ENCODE measurements at places on chromosomes 2 and 18.
A peak's percentile ranks its signal among the peaks of the same experiment; 100 is the strongest.

- H3K4me1 ChIP-seq: peaks cover 4% of the 10 kb centered on the region
- H3K36me3 ChIP-seq: no peaks in the 10 kb centered on the region
- no peak overlapping the region for H3K4me3 ChIP-seq
- DNase-seq: peak; percentile 84
- H3K27ac ChIP-seq: peak overlapping the region; percentile 79
These were observed 70.0 kb downstream of the TWSG1 start for GRCh38 chr18:9404565-9405060.

DNA sequence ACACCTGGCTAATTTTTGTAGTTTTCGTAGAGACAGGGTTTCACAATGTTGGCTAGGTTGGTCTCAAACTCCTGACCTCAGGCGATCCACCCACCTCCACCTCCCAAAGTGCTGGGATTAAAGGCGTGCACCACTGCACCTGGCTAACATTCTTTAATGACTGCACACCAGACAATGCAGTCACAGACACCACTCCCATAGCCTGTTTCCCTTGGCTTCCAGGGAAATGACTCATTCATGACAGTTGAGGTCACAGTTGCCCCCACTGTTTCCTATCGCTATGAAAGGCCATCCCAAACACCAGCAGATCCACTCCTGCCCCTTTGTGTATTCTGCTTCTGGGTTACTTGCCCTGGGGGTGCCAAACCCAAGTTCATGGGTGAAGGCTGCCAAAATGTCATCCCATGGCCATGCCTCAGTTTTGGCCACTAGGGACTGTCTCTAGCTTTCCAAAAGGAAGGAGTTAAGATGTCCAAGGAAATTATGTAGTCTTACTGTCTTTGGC, 8.7 kb downstream of the CHMP1B start:
- DNase-seq: peak; percentile 10
- H3K36me3 ChIP-seq: no peaks in the 10 kb centered on the region
- H3K4me1 ChIP-seq: no peaks in the 10 kb centered on the region
- no peak overlapping the region for H3K4me3 ChIP-seq
- no peaks in the 10 kb centered on the region for H3K27me3 ChIP-seq

DNA sequence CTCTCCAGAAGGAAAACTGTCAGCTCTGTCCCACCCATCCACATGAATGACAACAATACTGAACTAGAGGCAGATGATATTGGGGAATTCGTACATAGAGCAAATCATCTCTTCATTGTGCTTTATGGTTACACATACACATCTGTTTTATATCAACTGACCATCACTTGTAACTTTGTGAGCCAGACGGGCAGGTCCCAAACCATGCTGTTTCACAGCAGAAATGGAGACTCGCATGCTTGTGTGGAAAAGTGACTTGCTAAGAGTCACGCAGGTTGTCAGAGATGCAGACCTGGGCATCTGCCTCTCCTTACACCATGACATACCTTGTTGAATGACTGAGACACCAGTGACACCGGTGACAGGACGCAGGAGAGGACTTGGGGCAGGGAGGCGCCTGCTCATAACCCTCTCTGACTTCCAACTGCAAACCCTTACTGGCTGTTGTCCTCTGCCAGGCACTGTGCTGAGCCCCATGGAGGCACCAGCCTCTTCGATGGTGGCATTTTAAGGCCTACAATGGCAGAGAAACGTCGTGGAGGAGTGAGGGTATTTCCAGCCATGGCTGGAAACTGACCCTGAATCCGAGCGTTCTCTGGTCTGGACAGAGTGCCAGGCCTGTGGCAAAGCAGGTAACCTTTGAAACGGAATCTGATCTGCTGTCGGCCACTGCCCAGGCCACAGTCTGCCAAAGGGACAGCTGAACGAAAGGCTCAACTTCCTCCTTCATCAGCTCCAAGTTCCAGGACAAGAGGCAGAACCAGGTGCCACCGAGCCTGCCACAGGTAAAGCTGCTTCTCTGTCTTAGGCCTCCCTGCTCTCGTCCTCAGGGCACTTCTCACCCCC, 26.9 kb upstream of the ROCK2 start:
- no peaks in the 10 kb centered on the region for H3K36me3 ChIP-seq
- H3K4me1 ChIP-seq: peaks cover 53% of the 10 kb centered on the region
- DNase-seq: no peak
- no peak overlapping the region for H3K27ac ChIP-seq
- H3K4me3 ChIP-seq: no peak overlapping the region

- no peaks in the 10 kb centered on the region for H3K27me3 ChIP-seq
- no peak for DNase-seq
- H3K4me3 ChIP-seq: no peak overlapping the region
- H3K4me1 ChIP-seq: no peaks in the 10 kb centered on the region
- H3K36me3 ChIP-seq: no peaks in the 10 kb centered on the region
- no peak overlapping the region for H3K27ac ChIP-seq
These were observed 104.7 kb upstream of the STPG4 start for GRCh38 chr2:47259829-47260228.

GRCh38 chr2:140786585-140786984, 1344.2 kb downstream of the LRP1B start:
- no peak overlapping the region for H3K27ac ChIP-seq
- H3K4me1 ChIP-seq: no peaks in the 10 kb centered on the region
- H3K27me3 ChIP-seq: no peaks in the 10 kb centered on the region
- no peaks in the 10 kb centered on the region for H3K36me3 ChIP-seq
- DNase-seq: no peak

DNA sequence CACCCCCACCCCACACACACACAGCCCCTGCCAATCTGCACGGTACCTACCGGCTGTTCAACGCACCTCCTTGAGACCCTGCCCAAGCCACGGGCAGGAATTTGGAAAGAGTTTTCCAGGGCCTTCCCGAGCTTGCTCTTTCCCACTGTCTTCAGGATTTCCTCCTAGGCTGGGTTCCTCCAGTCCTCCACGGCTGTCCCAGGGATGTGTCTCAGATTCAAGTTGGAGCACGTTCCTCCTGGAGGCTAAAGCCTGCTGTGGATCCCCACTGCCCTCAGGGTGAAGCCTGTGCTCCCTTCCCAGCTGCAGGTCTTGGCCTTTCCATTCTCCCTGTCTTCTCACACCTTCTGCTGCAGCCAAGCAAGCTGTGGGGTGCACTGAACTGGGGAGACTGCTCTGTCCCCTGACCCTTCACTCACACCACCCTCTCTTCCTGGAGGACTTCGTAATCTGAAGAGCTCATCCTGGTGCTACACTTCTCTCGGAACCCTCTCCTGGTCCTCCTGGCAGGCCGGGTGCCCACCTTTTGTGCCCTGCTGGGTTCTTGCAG, 54.9 kb upstream of the HS6ST1 start:
- no peaks in the 10 kb centered on the region for H3K36me3 ChIP-seq
- peaks cover 18% of the 10 kb centered on the region for H3K4me1 ChIP-seq
- H3K27me3 ChIP-seq: peaks cover 8% of the 10 kb centered on the region
- DNase-seq: no peak

- no peak overlapping the region for H3K4me3 ChIP-seq
- no peaks in the 10 kb centered on the region for H3K36me3 ChIP-seq
- H3K27ac ChIP-seq: no peak overlapping the region
- H3K4me1 ChIP-seq: peaks cover 8% of the 10 kb centered on the region
- no peaks in the 10 kb centered on the region for H3K27me3 ChIP-seq
These were observed 248.8 kb upstream of the FN1 start for GRCh38 chr2:215684448-215685237.

- H3K36me3 ChIP-seq: no peaks in the 10 kb centered on the region
- H3K27me3 ChIP-seq: no peaks in the 10 kb centered on the region
- H3K4me3 ChIP-seq: no peak overlapping the region
- H3K4me1 ChIP-seq: peaks cover 5% of the 10 kb centered on the region
- H3K27ac ChIP-seq: no peak overlapping the region
- no peak for DNase-seq
These were observed 9.5 kb upstream of the ZNF396 start for GRCh38 chr18:35386600-35387100.

DNA sequence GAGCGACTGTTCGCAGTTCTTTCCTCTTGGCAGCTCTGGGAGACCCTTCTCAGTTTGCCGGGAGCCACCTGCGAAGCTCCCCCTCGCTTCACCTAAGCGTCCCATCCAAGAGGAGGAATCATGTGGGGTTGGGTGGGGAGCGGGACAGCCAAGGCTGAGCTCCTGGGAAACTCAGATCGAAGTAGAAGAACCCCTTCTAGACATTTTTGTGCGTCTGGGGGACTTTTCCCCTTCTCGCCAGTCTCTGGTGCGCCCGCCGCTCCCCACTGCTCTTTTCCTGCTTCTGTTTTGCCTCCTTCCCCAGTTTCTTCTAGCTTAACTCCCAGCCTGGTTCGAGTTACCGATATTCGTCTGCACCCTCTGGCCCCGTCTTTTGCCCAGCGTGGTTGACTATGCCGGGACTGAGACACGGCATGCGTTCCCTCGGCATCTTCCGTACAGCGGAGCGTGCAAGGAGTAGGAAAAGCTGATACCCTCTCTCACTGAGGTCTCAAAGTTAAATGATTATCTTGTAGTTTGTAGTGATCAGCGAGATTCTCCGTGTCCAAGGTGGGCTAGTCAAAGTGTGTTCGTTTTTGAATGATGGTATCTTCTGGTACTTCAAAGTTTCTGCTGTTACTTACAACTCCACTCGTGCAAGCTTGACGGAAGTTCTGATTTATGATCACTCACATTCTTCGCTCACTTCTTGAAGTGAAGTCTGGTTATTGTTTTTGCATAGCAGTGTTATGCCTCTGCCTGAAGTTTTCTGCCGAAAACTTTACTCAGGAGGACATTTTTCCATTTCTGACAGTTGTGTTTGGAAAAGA, 664 bp downstream of the CAMKMT start:
- no peaks in the 10 kb centered on the region for H3K36me3 ChIP-seq
- peak overlapping the region; percentile 79 for H3K4me3 ChIP-seq

- H3K4me3 ChIP-seq: no peak overlapping the region
- no peak overlapping the region for H3K27ac ChIP-seq
These were observed 135.9 kb upstream of the SIX3 start for GRCh38 chr2:44805401-44806235.

GRCh38 chr2:197081294-197081693, 154.8 kb upstream of the PGAP1 start:
- no peak overlapping the region for H3K4me3 ChIP-seq
- peaks cover 3% of the 10 kb centered on the region for H3K36me3 ChIP-seq
- H3K27me3 ChIP-seq: no peaks in the 10 kb centered on the region
- no peak overlapping the region for H3K27ac ChIP-seq
- peaks cover 7% of the 10 kb centered on the region for H3K4me1 ChIP-seq
- no peak for DNase-seq

DNA sequence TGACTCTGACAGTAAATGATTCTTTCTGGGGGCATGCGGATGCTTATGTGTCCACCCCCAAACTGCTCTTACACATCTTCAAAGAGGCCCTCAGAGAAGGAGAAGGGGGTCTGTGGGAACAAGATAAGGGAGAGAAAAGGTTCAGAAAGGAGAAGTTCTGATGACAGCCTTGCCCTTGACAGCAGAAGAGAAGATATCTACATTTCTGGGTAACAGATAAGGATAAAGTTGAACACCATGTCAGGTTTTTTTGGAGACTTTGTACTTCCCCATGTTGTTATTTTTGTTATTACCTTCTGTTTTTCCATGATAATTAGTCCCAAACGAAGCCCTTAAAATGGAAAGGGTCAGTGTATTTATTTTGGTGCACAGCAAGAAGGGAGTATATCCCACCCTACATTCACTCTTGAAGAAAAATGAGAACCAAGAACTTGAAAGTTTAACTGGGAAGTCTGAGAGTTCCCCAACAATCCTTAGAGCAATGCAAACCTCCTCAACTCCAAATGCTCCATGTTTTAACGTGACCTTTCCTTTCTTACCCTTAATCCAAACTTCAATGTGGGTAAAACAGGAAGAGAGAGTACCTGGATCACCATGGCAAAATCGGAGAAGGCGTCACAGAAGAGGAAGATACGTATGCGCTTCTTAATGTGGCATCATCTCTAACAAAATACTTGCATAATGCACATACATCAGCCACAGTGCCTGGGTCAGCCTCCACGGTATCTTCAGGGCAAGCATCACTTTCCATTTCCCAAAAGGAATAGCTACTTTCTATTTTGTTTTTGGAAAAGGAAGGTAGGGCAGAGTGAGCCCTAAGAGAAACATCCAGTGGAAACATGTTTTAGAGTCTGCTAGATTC, 264.6 kb upstream of the STON1 start:
- no peak for DNase-seq
- no peaks in the 10 kb centered on the region for H3K27me3 ChIP-seq
- H3K4me3 ChIP-seq: no peak overlapping the region
- no peaks in the 10 kb centered on the region for H3K4me1 ChIP-seq

- no peak for DNase-seq
- no peak within 1 kb of the TSS for H3K27ac ChIP-seq
- no peaks in the 10 kb centered on the region for H3K36me3 ChIP-seq
- no peaks in the 10 kb centered on the region for H3K27me3 ChIP-seq
These were observed at the start of gene VWC2L for GRCh38 chr2:214410918-214411554. Gene VWC2L (plus strand): TSS chr2:214411054. CDS start chr2:214414194, 3,140 bp downstream.

DNA sequence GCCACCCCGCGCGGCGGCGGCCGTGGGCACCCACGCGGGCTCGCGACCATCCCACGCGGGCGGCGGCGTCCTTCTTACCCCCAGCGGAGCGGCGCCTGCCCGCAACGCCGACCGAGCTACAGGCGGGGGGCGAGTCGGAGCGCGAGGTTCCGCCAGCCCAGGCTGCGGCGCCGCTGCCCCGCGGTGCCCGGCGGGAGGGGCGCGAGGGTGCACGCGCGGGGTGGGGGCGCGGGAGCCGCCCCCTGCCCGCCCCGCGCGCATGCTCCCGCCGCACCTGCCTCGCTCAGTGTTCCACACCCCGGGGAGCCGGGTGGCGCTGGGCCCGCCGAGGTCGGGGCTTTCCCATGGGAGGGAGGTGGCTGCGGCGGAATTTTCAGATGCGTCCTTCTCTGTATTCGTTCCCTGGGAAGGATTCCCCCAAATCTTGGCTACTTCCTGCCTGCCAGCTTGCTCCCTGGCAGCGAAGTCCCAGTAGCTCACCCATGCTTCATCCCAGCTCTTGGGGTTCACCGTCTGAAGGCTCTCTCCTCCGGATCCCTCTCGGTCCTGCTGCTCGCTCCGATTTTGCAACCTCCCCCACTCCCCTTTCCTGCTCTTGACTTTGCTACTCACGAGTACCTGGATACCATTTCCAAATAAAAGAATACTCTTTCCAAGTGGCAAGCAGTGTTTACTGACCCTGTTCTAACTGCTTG, at the start of gene L3MBTL4:
Gene L3MBTL4 (minus strand): TSS at position 189 of the 695 bp plus-strand sequence. CDS start 103,286 bp downstream, outside the sequence.
- H3K4me3 ChIP-seq: peak within 1 kb of the TSS; percentile 65
- no peaks in the 10 kb centered on the region for H3K27me3 ChIP-seq
- H3K4me1 ChIP-seq: no peaks in the 10 kb centered on the region
- peak; percentile 89 for DNase-seq
- peak within 1 kb of the TSS; percentile 95 for H3K27ac ChIP-seq

DNA sequence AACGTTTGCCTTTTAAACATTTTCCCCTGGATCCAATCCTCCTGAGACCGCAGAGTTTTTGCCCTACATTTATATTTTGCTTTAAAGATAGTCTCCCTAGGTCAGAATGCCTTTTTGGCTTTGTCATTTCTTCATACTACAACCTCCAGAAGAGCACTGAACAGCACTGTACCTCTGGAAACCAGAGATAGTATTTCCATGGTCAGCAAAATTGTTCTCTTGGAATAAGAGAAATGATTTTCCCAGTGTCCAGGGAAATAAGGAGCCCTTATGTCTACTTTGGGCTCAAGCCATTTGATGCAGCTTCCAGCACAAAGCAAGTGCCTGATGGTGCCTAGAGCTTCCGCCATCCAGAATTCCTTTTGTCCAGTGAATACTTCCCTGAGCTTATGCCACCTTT, 75.5 kb upstream of the SP5 start:
- H3K27ac ChIP-seq: no peak overlapping the region
- no peak overlapping the region for H3K4me3 ChIP-seq
- no peaks in the 10 kb centered on the region for H3K36me3 ChIP-seq
- no peaks in the 10 kb centered on the region for H3K4me1 ChIP-seq
- DNase-seq: no peak

GRCh38 chr2:4144731-4145130, 441.4 kb downstream of the DCDC2C start:
- H3K36me3 ChIP-seq: no peaks in the 10 kb centered on the region
- DNase-seq: no peak
- H3K4me3 ChIP-seq: no peak overlapping the region
- no peaks in the 10 kb centered on the region for H3K4me1 ChIP-seq
- H3K27me3 ChIP-seq: no peaks in the 10 kb centered on the region

All from spleen (tissue), 13 donors.